ENCODE measurements at places on chromosomes 3 and 15.

- no peak for DNase-seq
Measured at GRCh38 chr15:71083349-71083748, 31.9 kb upstream of the THSD4 start.

GRCh38 chr3:28698706-28699105, 350.1 kb upstream of the AZI2 start:
- no peak for DNase-seq

- peak; percentile 88 for DNase-seq
Measured at GRCh38 chr15:85542895-85543331, 162.5 kb downstream of the AKAP13 start.

GRCh38 chr3:190306513-190307163, 15.6 kb downstream of the CLDN1 start:
- DNase-seq, result no peak

DNA sequence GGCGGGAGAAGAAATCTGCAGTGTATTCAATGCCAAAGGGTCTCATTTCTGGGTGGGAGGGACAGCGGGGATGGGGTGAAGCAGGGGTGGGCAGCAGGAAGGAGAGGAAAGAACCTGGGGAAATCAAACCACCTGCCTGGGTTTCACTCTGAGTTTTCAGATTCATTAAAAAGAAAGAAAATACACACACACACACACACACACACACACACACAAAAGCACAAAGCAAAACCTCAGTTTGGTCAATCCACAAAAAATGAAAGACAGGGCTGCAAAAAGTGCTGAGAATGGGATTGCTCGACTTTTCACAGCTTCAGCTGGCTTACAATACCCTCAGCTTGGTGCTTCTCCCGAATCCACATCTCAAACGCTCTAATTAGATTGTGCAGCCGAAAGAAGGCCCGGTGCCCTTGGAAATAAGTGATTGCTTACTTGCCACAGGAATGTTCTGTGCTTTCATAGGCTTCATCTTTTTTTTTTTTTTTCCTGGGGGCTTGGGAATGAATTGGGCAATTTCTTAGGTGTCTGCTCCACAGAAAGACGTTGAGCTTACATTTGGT, 370.5 kb downstream of the RORA start:
- DNase-seq, result no peak

- DNase-seq, result no peak
Measured at GRCh38 chr15:89501646-89502045, 5.3 kb upstream of the RHCG start.

DNA sequence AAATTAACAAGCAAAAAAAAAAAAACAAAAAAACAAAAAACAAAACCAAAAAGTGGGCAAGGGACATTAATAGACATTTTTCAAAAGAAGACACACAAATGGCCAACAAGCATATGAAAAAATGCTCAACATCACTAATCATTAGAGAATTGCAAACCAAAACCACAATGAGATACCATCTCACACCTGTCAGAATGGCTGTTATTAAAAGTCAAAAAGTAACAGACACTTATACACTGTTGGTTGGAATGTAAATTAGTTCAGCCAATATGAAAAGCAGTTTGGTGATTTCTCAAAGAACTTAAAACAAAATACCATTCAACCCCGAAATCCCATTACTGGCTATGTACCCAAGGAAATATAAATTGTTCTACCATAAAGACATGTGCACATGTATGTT, 222.4 kb upstream of the CD96 start:
- no peak for DNase-seq

GRCh38 chr15:44194323-44195150, 534 bp downstream of the FRMD5 start:
- DNase-seq, result no peak

GRCh38 chr3:161914703-161915417, 418.3 kb downstream of the OTOL1 start:
- DNase-seq, result peak; percentile 83

DNA sequence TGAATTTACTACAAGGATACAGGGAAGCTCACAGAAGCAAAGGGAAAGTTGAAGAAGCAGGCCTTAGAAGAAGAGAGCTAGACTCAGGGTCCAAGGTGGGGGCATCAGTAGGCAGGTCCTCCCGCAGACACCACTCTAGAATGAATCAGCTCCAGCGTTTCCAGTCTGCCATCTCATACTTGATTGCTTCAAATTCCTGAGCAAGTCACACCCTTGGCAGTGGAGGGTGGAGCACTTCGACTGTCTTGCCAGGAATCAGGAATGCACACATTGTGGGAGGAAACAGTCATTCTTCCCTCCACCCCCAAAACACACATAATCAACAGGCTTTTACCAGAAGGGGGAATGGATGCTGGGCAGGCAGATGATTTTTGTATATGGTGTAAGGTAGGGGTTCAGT, 78.5 kb downstream of the CHCHD6 start:
- DNase-seq, result no peak

DNA sequence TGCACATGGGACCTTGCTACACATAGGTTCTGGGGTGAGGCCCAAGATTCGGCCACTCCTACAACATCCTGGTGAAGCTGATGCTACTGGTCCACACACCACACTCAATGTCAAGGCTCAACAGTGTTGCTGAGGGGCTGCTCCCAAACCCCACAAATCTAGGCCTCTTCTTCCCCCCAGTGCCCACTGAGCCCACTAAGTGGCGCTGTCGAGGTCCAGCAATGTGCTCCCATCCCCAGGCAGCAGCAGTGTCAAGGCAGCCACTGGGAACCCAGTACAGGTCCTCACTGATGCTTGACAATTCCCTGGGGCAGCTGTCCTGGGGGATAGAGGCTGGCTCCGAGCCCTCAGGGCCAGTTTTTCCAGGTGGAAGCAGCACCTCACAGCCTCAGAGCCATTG, 21.5 kb downstream of the SCN5A start:
- no peak for DNase-seq

DNA sequence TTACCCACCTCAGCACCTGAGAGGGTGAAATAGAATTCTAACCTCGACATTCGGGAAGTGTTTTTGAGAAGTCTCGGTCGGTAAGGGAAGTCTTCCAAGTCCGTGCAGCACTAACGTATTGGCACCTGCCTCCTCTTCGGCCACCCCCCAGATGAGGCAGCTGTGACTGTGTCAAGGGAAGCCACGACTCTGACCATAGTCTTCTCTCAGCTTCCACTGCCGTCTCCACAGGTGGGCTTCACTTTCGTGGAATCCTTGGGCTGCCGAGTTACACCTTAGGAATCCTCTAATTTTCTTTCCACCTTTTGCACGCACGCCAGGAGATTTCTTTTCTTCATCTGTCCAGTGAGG, 775 bp downstream of the CCNDBP1 start:
- DNase-seq, result no peak

- DNase-seq, result no peak
Measured at GRCh38 chr15:29091666-29092065, 178.0 kb downstream of the NSMCE3 start.

DNA sequence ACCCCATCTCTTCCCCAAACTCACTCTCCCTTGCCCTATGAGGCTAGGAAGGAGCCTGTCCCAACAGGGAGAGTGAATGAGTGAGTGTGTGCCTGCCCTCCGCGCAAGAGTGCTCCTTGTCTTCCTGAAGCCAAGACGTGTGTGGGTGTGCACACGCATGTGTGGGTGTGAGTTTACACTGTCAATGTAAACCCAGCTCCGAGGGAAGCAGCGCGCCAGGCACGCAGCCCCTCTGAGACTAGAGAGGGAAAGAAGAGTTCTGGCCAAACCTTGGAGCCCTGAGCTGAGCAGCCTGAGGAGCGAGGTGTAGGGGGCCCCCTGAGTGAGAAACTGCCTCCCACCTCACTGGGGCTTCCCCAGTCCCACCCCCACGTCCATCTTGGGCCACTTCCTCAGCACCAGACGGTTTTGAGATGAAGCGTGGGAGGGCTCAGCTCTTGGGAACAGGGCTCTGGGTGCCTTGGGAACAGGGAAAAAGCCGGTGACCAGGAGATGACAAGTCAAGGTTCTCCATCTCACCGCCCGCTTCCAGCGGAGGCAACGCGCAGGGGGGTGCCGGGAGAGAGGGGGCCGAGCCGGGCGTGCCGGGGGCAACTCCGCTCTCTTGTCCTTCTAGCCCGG, 5.1 kb downstream of the MECOM start:
- DNase-seq, result no peak

DNA sequence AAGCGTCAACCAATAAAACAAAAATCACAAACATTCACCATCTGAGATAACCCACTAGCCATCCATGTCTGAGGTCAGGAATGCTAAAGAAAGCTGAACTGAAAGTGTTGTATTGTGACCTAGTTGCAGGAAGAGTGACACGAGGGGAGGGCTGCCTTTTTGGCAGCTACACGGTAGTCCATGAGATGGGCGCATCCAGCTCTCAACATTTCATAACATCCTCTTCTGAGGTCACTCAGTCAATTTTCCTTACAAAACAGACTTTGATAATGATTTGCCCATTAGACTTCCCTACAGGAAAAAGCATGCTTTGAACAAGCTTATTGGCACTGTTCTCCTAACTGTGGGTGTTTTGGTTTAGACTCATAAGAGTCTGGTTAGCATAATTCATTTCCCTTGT, 15.4 kb upstream of the SHF start:
- DNase-seq, result no peak

GRCh38 chr15:63698692-63699091, 101.5 kb downstream of the FBXL22 start:
- DNase-seq, result no peak

DNA sequence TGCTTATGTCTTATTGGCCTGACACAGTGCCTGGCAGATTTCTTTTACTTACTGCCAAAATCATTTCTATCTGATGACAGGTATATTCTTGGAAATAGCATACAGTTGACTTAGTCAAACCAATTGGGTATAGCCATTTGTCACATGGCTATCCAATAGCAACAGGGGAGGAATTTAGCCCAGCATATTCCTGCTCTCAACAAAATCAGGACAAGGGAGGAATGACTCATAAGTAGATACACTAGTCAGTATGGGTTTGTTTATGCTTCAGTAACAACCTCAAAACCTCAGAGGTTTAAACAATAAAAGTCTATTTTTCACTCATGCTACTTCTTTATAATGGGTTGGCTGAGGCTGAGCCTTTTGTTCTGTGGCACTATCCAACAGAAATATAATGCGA, 38.0 kb upstream of the VILL start:
- DNase-seq, result no peak

DNA sequence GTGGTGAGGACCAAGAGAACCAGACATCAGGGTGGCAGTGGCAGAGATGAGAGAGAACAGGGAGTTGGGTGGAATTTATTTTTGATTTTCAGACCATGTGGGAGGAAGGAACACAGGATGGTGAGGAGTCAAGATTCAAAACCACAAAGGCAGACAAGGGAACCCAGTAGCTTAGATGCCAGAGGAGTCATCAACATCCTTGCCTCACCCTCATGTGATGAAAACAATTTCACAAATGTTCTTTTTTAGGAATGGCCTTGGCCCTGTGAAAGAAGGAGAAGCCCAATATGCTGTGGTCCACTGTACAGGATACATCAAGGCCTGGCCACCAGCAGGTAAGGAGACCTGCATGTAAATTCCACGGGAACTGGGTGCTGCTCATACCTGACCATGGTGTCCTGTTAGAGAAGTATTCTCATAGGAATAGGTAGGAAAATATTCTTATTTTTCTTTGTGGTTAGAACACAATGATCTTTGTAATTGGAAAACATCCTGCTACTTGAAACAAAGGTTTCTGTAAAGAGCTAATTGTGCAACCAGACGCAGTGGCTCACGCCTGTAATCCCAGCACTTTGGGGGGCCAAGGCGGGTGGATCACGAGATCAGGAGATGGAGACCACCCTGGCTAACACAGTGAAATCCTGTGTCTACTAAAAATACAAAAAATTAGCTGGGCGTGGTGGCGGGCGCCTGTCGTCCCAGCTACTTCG, 110.0 kb downstream of the ARNT2 start:
- DNase-seq, result no peak

DNA sequence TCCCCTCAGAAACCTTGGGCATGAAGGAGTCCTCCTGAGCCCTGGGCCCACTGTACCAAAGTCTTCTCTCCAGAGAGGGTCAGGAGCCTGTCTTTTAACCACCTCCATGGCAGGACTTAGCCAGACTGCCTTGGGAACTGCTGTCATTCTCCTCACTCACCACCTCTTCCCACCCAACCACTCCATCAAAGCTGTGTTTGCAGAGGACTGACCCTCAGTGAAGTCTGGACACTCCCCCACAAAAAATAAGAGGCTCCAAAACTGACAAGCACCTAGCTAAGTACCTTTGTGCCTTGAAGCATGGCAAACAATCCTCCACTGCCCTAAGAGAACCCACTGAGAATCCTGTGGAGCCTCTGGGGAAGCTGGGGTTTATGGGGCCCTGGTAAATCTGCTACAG, 2.3 kb upstream of the SCAP start:
- DNase-seq, result no peak

DNA sequence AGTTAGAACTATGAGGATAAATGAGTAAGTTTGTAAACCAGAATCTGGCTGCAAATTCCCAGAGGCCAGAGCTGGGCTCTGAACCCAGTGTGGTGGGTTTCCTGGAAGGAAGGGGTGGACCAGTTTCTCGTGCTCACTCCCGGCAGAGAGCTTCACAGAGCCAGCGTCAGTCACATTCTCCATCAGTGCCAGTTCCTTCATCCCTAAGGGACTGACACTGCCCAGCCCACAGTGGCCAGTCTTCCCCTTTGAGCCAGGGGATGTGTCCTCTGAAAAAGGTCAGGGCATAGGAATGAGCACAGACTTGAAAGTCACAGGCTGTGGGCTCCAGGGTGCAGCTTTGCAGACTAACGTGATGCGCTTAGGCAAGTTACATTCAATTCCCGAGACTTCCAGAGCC, 135.8 kb upstream of the HACD2 start:
- DNase-seq, result no peak

DNA sequence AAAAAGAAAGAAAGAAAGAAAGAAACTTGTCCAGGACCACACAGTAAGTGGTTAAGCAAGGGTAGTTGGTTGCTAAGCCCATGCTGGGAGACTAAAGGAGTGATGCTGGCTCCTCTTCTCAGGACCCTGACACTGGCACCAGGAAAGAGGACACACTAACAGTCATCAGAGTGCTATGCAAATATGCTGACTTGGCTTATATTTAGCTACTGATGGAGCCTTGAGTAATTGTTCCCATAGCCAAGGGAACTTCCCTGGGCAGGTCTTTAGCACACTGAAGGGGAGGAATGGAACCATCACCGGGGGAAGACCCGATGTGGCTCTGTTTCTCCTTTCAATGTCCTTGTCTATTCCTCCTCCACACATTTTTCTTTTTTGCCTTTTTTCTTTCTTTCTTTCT, 6.2 kb downstream of the TMEM40 start:
- no peak for DNase-seq

DNA sequence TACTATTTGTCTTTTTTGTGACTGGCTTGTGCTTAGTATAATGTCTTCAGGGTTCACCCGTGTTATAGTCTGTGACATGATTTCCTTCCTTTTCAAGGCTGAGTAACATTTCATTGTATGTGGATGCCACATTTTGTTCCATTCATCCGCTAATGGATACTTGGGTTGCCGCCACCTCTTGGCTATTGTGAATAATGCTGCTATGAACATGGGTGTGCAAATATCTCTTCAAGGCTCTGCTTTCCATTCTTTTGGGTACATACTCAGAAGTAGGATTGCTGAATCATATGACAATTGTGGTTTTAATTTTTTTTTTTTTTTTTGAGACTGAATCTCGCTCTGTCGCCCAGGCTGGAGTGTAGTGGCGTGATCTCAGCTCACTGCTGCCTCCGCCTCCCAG, 15.4 kb downstream of the CRTC3 start:
- DNase-seq, result no peak
